NCI-H1105 treated with DMSO at 0.1 percent for 48 hours (cell line): ENCODE measurements at places on chromosomes 12 and 14.
A peak's percentile ranks its signal among the peaks of the same experiment; 100 is the strongest.

DNA sequence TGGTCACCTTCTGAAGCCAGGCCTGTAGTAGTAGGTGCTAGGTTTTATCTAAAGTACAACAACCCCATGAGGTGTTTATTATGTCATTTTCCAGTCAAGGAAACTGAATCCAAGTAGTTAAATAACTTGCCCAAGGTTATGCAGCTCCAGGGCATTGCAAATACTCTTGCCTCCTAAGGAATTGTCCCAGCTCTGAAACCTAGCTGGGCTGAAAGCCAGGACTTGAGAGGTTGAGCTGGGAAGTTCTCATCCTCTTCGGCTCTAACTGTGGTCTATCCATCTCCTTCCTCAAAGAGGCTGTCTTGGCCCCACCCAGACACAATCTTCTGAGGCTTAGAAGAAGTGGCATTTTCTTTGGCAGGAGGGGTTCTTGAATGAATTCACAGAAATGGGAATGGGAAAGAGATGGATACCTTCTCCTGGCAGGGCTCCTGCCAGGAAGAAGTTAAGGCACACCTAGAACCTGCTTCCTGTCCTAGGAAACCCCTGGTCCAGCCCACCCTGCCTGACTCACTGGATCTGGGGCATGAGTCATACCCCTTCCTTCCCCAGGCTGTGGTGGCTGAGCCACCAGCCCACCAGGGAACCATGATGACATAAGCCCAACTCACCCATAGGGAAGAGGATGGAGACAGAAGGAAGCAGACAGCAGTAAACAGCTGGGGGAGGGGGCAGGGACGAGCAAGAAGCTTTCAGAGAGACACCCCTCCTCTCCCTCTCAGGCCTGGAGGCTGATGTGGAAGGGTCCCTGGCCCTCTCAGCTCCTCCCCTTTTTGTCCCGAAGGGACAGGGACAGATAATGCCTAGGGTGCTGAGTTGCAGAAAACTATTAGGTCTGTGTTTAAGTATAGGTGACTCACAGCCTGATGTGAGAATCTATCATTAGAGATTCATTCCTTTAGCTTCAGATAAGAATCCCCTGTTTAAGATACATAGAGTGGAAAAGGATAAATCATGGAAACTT is 2.1 kb upstream of the PLEK2 start:
- no peak for DNase-seq

- no peak for DNase-seq
Measured at GRCh38 chr14:33686218-33686617, 264.7 kb downstream of the EGLN3 start.

- no peak for DNase-seq
Measured at GRCh38 chr14:83290447-83290846, 1756.8 kb upstream of the SEL1L start.

- peak; percentile 10 for DNase-seq
Measured at GRCh38 chr14:35215110-35215813, 76.9 kb upstream of the PSMA6 start.

DNA sequence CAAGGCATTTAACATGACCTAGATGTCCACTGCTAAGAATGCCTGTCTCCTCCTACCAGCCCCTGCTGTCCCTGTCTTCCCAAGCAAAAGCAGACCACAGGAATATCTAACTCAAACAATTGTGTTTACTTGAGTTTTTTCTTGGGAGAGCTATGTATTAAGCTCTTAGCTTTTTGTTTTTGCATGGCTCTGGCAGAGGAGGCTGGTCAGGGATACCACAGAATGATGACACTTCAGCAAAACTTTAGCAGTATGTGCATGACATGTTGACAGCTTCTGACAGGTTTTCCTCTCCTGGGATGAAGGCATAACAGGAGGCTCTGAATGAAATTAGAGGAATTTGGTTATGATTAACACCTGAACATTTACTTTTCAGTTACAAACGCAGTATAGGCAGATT is 6.9 kb downstream of the TMBIM6 start:
- DNase-seq, result no peak

- DNase-seq, result no peak
Measured at GRCh38 chr12:111569363-111570083, 29.6 kb downstream of the ATXN2 start.

DNA sequence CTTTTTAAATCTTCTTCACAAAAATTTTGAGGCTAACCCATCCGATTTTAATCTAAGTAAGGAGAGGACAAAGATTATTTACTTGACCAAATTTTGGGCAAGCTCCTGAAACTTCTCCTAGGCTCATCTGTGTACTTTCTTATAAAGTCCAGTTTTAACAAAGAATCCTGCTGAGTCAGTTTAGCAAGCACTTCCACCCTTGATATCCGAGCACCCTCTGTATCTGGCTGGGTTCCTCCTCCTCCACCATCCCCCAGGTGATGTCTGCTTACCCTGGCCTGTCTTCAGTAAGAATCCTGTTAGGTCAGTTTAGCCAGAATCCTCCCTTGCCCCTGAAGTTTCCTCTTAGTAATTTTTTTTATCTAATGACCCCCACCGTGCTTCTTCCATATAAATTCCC is 140.5 kb downstream of the PHLDA1 start:
- no peak for DNase-seq

DNA sequence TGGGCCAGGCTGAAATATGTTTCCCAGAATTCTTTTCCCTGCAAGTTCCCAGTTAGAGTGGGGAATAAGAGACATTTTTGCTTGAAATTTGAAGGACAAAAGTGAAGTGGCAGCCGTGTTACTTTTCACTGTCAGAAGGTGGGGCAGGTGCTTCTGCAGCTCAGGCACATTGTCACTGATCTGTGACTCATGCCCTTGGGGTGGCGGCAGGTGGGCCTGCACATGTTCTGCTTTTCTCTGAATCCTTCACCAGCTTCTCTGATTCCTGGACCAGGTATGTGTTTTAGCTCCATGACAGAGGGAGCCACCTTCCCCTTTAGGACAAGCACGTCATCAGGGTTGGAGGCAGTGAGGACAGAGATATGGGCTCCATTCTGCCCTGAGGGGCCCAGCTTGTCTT is 11.7 kb upstream of the KCNA5 start:
- no peak for DNase-seq

DNA sequence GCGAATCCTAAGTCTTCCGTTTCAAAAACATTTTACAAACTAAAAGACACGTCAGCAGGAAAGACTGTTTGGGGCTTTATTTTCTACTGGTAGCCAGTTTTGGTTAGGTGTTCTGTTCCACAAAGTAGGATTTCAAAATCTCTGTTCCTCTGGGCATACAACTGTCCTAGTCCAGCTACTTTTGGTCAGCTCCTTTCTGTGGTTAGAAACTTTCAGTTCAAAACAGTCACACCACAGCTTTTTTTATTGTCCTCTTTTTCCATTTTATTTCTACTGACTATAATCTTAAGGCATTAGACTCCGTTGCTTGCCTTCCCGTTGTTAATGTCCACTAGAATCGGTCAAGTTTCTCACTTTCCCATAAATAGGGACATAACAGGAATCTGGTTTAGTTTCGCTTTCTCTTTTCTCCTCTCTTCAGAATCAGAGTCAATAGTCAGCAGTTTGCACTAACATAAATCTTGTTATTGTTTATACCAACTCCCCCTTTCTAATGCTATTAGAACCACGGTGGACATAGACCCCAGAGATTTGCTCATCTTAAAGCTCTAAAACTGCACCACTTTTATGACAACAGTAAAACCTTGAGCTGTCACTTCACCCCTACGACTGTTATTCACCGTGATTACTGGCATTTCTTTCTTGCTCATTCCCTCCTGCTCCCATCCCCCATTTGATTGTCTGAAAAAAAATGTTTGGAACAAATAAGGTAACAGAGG is 41.5 kb upstream of the NPAS3 start:
- DNase-seq, result no peak
